Left ventricle myocardium inferior (tissue), 1 donor: ENCODE measurements at places on chromosomes 6 and 20. TPM values are rescaled to one million over a fixed set of nuclear protein-coding genes. Genes with fewer than 3 reads are reported as not detected.

Gene TRIM15
- not detected for total RNA-seq

DNA sequence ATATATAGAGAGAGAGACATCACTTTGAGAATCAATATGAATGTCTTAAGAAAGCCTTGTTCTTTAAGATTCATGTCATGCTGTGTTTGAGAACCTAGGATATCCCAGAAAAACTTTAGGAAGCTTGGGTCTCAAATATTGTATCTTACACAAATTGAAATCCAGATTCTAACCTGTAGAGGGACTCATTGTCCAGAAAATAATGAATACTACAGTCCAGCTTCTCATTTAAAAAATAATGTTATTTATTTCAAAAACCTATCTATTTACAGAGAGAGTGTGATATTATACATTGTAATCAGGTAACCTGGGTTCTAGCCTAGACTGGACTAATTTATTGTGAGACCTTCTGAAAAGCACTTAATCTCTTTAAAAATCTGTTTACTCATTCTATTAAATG lies 4.2 kb downstream of the RFX6 start:
- H3K4me3 ChIP-seq = no peak overlapping the region
- no peaks in the 10 kb centered on the region for H3K36me3 ChIP-seq
- H3K27me3 ChIP-seq = peaks cover 32% of the 10 kb centered on the region
- DNase-seq = no peak
- H3K27ac ChIP-seq = no peak overlapping the region

Gene PROKR2
- not detected for total RNA-seq

- no peak for DNase-seq
- no peaks in the 10 kb centered on the region for H3K36me3 ChIP-seq
- H3K4me1 ChIP-seq = no peaks in the 10 kb centered on the region
- H3K4me3 ChIP-seq = no peak overlapping the region
Observed at GRCh38 chr20:52534616-52535015, 343.0 kb upstream of the ZFP64 start.

- H3K27ac ChIP-seq = no peak overlapping the region
- no peaks in the 10 kb centered on the region for H3K36me3 ChIP-seq
- H3K4me3 ChIP-seq = no peak overlapping the region
- no peaks in the 10 kb centered on the region for H3K4me1 ChIP-seq
Observed at GRCh38 chr6:14046476-14047068, 71.0 kb upstream of the CD83 start.

Gene PPIL6
- total RNA-seq = 3.9 TPM

Gene CCN6
- total RNA-seq = not detected

DNA sequence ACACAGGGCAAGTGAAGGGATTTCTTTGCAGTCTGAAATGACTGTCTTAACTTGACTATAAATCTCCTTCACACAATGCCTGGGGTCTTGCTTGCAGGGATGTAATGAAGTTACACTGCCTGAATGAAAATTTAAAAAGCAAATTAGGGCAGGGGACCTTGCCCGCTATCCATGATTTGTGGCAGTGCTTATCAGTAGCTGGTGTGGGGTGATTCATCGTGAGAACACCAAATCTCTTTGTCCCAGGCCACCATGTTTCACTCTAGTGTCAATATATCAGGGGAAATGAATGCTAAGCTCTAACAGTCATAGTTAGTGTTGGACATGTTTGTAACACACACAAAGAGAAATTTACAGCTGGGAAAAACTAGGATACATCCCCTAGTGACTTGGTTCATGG lies 713.7 kb upstream of the EPHA7 start:
- no peak overlapping the region for H3K4me3 ChIP-seq
- H3K27ac ChIP-seq = no peak overlapping the region
- no peaks in the 10 kb centered on the region for H3K36me3 ChIP-seq
- no peaks in the 10 kb centered on the region for H3K27me3 ChIP-seq

DNA sequence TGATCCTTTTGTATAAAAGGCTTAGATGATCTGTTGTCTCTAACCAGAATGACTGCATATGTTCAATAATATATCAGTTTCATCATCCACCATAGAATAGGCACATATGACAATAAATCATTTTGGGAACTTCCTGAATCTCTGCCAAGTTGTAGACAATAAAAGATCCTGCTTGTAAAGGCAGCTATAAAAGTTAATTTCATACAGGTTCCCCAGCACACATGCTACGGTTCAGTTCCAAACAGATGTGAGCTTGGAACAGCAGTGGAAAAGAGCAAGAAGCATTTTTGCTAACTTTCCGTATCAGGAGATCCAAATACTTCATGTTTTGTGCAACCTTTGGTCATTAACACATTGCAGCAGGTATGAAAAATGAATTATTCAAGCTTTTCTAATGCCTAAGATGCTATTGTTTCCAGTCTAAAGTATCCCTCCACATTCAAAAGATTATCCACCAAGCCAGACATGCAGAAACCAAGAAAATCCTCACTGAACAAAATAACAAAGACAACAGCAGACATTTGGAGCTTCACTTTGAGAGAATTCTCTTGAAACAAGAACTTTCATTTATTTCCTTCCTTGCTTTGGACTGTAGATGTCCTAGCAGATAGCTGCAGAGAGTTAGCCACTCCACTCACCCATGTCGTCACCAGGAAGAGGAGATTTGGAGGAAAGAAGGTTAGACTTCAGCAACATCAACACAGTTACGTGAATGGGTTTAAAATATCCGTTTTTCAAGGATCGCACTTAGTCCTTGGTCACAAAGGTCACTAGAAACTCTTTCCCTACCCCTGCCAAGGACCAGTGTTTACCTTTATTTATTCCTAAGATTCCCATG lies 453.5 kb upstream of the JARID2 start:
- no peaks in the 10 kb centered on the region for H3K27me3 ChIP-seq
- no peak for DNase-seq
- no peak overlapping the region for H3K4me3 ChIP-seq
- H3K27ac ChIP-seq = no peak overlapping the region

DNA sequence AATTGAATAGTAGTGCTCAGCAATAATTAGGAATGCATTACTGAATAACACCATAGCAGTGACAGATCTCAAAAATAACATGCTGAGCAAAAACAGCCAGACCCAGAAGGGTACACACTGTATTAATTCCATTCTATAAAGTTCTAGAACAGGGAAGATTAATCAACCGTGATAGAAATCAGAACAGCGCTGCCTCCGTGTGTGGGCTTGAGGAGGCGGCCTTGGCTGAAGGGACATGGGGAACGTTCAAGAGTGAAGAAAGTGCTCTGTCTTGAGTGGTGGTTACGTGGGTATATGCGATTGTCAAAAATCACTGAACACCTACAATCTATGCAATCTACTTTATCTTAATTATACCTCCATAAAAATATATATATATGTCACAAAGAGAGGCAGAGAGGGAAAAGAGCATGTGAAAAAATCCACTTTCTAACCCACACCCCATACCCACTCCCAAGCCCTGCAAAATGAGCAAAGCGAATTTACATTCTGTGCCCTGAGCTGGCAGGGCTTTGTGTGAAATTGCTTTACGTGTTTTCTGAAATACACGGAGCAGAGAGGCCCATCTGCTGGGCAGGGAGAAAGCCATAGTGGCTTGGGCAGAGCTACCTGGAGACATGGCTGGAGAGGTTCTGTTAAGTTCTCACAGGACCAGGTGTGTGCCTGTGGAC lies 74.4 kb downstream of the NFATC2 start:
- no peak overlapping the region for H3K4me3 ChIP-seq
- DNase-seq = no peak
- no peak overlapping the region for H3K27ac ChIP-seq
- H3K36me3 ChIP-seq = no peaks in the 10 kb centered on the region
- H3K4me1 ChIP-seq = peaks cover 6% of the 10 kb centered on the region
- no peaks in the 10 kb centered on the region for H3K27me3 ChIP-seq

- H3K4me1 ChIP-seq = no peaks in the 10 kb centered on the region
- no peak overlapping the region for H3K27ac ChIP-seq
- H3K4me3 ChIP-seq = no peak overlapping the region
- H3K36me3 ChIP-seq = no peaks in the 10 kb centered on the region
- H3K27me3 ChIP-seq = no peaks in the 10 kb centered on the region
Observed at GRCh38 chr6:74415056-74415455, 719.1 kb downstream of the CD109 start.

Gene PSORS1C1
- 4.7 TPM for total RNA-seq

Gene ZNF334
- total RNA-seq = 0.71 TPM

Gene LATS1
- total RNA-seq = 10.8 TPM

Gene DEFB124
- not detected for total RNA-seq

DNA sequence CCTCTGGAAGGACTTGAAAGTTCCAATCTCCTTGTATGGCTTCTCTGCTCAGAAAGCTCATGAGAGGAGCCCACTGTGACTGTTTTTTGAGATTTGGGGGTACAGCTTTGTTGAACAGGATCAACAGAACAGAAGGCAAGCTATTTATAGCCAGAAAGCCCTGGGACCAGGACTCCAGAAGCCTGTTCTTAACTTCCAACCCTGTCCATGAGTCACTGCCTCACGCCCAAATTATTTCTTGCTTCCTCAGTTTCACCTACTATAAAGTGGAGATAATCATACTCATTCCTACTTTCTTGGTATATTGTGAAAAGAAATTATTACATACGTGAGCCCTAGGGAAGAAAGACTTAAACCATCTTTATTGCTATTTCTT lies 100.9 kb upstream of the MARCKS start:
- no peak overlapping the region for H3K4me3 ChIP-seq
- no peaks in the 10 kb centered on the region for H3K36me3 ChIP-seq
- no peaks in the 10 kb centered on the region for H3K27me3 ChIP-seq
- no peaks in the 10 kb centered on the region for H3K4me1 ChIP-seq

Gene CASP8AP2
- 13.2 TPM for total RNA-seq
